ENCODE measurements at places on chromosomes 1 and 21. TPM values are rescaled to one million over a fixed set of nuclear protein-coding genes. Genes with fewer than 3 reads are reported as not detected.

ANKRD35 gene
- 2.1 TPM for total RNA-seq

DNA sequence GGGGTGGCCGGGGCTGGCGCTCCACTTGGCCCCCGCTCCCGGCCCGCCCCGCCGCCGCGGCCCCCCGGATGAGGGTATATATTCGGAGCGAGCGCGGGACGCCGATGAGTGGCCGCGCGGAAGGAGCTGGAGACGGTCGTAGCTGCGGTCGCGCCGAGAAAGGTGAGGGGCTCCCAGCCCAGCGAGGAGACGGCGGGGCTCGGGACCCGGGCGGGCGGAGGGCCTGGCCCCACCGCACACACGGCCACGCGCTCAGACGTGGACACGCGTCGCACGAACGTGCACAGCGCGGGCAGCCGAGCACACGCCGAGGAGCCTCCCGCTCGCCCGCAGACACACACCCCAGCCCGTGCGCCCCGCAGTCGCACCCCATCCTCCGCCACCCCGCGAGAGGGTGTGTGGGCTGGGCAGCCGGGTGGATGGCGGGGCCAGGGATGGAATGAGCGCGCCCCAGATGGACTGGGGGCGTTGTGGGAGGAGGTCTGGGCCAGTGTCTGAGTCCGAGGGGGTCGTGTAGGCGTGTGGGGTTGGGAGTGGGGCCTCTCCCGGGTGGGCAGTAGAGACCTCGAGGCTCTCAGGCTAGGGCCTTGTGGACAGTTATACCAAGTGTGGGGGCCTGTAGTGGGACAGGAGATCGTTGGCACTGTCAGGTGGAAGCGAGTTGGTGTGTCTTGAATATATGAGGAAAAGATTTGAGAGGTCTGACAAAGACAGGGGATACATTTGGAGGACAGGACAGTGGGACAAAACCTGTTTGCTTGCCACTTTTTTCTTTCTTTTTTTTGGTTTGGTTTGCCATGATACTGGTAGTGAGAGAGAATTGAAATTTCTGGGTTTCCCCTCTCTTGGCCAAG lies at the start of gene UAP1:
Gene UAP1 (plus strand): TSS at position 107 of the 854 bp plus-strand sequence. CDS start 4,347 bp downstream, outside the sequence.
- no peak for DNase-seq

DNA sequence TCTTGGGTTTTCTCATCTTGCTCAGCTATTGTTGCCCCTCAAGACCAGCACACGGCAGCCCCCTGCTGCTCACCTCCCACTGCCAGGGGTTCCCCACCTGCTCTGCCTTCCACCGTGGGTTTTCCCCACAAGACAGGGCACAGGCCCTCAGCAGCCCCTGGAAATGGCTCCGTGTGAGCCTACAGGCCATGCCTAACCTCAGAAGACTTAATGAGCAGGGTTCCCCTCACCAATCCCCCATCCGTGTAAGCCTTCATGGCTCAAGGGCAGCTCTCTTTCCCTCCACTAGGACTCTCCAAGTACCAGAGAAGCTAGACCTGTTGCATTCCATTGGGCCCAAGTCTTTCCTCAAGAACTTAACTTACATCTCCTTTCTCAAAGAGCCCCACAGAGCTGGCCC lies 18.4 kb upstream of the RCAN3 start:
- no peak for DNase-seq

DNA sequence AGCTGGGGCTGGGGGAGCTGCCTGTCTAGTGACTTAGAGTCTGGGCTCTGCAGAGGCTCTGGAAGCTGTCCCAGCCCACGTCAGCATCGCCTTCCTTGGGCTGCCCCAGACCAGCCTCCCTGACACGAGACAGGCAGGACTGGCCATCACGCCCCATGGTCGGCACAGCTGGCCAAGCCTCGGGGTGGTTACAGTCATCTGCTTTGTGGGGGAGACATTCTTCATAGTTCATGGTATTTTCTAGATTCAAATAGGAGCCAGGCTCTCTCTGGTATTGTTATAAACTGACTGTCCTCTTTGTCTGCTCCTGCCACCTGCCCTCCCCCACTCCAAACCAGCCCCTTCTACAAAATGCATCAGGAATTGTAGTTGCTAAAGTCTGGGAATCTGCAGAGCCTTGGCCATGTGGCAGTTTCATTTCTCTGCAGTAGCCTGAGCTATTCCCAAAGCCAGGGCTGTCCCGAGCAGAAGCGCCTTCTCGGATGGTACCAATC lies 29.4 kb downstream of the OLFML2B start:
- no peak for DNase-seq

- no peak for DNase-seq
Measured at GRCh38 chr1:16253332-16253922, 16.4 kb upstream of the CPLANE2 start.

- DNase-seq, result no peak
Measured at GRCh38 chr1:109930252-109930993, 19.8 kb downstream of the CSF1 start.

GRCh38 chr1:2801046-2801445 lies 447 bp downstream of the TTC34 start:
- DNase-seq, result peak; percentile 1

IL19 gene
- not detected for total RNA-seq

GRCh38 chr1:239735111-239735510 lies 348.7 kb downstream of the CHRM3 start:
- DNase-seq, result no peak

SSBP3 gene
- total RNA-seq, result 608 TPM

DNA sequence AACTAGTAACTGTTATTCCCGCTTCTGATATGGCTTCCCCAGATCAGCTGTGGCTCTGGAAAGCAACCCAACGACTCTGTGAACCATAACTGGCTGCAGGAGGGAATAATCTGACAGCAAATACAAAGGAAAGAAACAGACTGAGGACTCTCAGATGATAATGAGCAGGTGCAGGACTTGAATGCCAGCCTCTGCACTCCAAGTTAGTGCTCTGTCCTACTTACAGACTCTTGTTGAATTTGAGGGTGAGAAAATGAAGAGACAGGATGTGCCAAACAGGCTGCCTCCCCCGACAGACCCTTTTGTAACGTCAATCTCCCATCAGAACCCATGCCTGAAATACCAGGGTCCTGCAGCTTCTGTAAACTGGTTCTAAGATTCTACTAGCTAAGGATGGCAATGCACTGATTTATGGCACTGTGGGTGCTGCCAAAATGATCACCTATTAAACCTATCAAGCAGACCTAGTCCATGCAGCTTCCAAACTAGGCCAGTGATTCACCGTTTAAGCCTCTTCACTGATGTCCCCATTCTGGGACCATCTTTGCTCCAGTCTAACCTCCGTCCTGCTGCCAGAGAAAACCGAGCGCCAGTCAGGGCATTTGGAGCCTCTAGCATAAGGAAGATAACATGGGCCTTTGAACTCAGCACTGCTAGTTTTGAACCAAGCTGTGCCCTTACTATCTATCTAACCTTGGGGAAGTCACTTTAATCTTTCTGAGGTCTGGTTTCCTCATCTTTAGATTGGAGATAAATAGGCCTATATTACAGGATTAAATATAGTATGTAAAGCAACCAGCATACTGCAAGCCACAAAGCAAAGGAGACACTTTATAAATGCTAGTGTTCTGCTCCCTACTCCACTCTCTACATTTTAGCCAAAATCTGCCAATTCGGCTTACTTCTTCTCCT lies 4.8 kb downstream of the MKNK1 start:
- no peak for DNase-seq

CDC20 gene
- 22.5 TPM for total RNA-seq

GRCh38 chr1:62321446-62321845 lies 2.2 kb upstream of the KANK4 start:
- no peak for DNase-seq

MRPS21 gene
- 115 TPM for total RNA-seq

TIE1 gene
- 11.3 TPM for total RNA-seq

DNA sequence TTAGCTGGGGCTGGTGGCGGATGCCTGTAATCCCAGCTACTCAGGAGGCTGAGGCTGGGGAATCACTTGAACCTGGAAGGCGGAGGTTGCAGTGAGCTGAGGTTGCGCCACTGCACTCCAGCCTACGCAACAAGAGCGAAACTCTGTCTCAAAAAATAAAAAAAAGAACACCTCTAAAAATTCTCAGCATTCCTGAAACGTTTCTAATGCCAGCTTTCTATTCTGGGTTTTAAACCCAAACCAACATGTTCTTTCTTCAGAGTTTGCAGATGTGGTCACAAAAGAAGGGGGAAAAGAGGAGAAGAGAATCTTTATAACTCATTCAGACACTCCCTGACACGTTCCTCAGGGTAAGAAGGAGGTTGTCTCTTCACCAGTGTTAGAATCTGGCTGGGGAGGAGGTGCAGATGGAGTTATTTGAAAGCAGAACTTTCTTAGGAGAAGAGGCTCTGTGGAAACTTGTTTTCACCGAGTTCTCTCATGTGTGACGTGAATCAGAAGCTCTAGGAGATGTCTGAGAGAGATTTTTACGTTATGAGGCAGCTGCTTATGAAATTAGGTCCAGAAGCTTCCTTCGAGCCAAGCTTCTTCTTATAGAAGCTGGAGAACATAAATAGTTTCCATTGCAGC lies 17.8 kb upstream of the CNR2 start:
- DNase-seq, result no peak

DNA sequence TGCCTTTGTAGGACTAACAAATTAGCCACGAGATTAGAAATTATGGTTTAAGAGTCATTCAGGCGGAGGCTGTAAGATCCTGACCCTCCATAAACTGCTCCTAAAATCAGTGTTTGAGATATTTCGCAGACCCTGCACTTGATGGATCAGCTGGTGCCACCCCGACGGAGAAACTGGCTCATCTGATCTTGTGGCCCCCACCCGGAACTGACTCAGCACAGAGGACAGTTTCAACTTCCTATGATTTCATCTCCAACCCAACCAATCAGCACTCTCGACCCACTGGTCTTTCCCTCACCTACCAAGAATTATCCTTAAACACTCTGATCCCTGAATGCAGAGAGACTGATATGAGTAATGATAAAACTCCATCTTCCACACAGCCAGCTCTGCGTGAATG lies 3.7 kb upstream of the JAM2 start:
- no peak for DNase-seq

DNA sequence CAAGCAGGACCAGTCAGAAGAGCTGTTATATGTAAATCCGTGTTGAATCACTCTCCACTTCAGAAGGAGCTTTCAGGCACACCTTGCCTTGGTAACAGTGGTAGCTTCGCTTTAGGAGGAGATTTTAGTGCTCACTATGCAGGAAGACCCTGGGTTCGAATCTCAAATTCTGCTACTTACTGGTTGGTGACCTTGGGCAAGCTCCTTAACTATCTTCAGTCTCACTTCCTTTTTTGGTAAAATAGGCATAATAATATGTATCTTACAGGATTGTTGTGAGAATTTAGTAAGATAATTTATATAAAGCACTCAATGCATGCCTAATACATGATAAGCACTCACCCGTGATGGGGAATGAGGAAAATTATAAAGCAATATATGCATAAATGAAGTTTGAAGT lies 46.7 kb upstream of the GPR52 start:
- DNase-seq, result no peak

DNA sequence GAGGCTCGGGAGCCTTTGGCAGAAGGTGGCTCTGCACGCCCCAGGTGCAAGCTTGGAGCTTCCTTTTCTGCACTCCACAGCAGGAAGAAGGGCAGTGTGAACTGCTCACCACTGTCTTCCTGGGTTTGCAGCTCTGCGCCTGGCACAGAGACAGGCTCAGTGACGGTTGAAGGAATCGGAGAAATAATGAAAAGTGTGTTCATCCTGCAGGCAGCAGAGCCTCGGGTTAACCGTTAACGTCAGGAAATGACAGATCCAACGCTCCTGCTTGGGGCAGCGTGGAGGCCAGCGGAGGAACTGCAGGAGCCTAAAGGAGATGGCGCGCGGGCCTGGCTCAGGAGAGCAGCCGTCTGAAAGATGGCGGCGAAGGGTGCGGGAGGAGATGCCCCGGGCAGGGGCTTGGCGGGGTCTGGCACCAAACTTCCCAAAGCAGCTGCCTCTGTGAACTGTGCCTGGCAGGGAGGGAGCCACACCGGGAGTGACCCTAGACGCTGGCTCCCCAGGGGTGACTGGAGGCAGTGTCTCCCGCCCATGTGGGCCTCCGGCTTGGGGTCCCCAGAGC lies 10.9 kb upstream of the SAMD11 start:
- peak; percentile 67 for DNase-seq

DNA sequence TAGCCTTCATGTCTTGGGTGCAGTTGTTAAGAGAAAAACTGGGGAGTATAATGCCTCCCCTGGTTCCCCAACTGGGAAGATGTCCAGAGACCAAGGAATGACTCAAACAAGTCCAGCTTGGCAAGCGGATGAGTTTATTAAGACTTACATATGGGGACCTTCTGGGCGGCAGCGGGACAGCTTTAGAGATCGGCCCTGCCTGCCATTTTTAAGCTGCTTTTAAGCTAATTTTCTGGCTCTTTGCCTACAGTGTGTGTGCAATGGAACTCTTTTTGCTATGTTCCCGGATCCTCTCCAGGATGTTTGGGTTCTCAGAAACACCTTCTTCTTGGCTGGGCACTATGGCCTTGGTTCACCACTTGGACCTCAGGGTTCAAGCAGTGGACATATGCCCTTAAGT lies 99.5 kb downstream of the RYR2 start:
- DNase-seq, result no peak

GRCh38 chr1:116360429-116361173 lies 12.4 kb upstream of the ATP1A1 start:
- DNase-seq, result no peak

- DNase-seq, result no peak
Measured at GRCh38 chr1:208238710-208239472, 5.3 kb downstream of the PLXNA2 start.

GRCh38 chr1:232221802-232222499 lies 408.0 kb downstream of the SIPA1L2 start:
- no peak for DNase-seq

- DNase-seq, result no peak
Measured at GRCh38 chr1:203026666-203027663, 674 bp downstream of the PPFIA4 start.

- no peak for DNase-seq
Measured at GRCh38 chr1:20753589-20753988, 21.1 kb upstream of the SH2D5 start.

DNA sequence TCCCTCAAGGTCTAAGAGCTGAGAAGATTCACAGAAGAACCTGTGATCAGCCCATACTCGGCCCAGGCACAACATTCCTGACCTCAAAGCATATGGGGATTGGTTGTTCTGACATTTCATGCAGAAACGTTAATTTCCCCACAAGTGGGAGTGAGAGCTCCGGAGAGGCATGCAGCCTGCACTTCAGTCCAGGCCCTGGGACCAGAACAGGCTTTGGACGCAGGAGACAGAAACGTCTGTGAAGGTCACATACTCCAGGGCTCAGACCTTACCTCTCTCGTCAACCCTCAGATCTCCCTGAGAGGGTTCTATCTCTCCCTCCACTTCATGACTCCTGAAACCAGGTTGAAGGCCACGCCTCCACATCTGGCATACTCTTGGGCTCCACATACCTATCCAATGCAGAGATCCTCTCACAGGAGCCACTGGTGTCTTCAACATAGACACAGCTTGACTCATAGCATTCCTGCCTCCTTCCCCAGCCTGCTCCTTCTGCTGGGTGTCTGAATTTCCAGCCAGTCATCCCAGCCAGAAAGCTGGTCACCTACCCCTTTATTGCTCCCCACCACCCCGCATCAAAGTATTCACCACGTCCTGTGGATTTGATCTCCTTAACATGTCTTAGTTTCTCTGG lies 149.2 kb downstream of the OMA1 start:
- DNase-seq, result no peak

- DNase-seq, result no peak
Measured at GRCh38 chr1:211885747-211886522, 55.4 kb upstream of the LPGAT1 start.

- no peak for DNase-seq
Measured at GRCh38 chr1:112625696-112626095, 6.1 kb downstream of the CAPZA1 start.

Measured in glutamatergic neuron (in vitro differentiated cells).